ENCODE measurements at places on chromosomes 11 and 22.

- no peak for DNase-seq
These were observed 5.1 kb upstream of the TP53AIP1 start for GRCh38 chr11:128947773-128948172.

DNA sequence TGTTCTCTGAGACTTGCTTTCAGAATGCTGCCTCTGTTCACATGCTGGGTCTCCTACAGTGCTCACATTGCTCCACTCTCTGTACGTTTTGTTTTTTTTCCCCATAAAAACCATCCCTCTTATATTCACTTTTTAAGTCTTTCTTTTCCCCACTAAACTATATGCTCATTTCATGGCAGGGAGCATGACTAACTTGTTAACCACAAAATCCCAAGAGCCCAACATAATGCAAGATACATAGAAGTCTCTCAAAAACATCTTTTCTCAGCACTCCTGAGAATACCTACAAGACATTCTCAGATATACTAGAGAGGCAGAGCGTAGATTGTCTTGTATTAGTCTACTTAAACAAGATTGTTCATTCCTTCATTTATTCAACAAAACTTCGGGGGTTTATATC is 73.3 kb downstream of the FAM76B start:
- no peak for DNase-seq

GRCh38 chr22:45526768-45527360 is 24.2 kb downstream of the FBLN1 start:
- no peak for DNase-seq

DNA sequence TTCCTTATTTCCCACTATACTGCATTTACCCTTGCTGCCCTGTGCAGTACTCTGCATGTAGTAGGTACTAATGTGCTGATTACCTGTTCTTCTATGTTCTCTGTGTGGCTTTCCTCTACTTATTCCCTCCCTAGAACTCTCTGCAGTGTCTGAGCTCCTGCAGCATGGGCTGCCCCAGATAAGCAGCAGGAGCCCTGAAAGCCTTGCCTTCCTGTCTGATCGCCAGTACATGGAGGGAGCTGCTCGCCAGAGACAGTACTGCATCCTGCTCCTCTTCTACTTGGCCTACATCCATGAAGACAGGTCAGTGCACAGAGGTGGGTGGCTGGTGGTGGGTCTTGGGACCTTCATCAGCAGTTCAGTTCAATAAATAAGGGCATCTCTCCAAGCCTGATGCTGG is 42.2 kb upstream of the CCDC134 start:
- no peak for DNase-seq

DNA sequence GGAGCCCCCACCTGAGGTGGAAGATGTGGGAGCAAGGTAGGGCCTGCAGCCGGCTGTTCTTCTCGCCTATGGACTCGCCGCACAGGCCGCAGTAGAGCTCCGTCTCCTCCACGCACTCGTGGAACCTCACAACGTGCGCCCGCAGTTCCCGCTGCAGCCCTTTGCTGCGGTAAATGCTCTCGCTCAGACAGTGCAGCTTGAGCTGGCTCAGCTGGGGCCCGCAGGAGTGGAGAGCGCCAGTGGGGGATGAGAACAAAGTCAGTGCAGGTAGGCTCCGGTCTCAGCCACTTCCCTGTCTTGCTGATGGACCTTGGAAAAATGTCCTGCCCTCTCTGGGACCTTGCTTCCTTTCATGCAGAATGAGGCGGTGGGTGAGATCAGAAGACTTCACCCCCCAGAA is 10.2 kb downstream of the RAPSN start:
- DNase-seq: no peak

- no peak for DNase-seq
These were observed 147.0 kb downstream of the TBC1D22A start for GRCh38 chr22:46909237-46910030.

DNA sequence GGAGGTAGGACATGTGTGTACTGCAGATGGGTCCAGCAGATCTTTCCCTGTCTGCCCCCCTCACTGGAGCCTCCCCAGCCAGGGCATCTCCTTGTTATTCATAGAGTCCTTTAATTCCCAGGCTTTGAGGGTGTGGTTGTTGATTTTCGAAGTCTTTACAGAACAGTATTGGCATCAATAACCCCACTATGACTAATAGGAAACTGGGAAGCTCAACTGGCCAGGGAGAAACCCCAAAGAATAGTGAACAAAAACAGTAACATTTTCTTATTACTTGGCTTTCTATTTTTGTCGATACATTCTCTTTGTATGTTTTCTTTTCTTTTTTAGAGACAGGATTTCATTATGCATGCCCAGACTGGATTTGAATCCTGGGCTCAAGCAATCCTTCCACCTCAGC is 57.9 kb downstream of the NF2 start:
- DNase-seq: no peak

DNA sequence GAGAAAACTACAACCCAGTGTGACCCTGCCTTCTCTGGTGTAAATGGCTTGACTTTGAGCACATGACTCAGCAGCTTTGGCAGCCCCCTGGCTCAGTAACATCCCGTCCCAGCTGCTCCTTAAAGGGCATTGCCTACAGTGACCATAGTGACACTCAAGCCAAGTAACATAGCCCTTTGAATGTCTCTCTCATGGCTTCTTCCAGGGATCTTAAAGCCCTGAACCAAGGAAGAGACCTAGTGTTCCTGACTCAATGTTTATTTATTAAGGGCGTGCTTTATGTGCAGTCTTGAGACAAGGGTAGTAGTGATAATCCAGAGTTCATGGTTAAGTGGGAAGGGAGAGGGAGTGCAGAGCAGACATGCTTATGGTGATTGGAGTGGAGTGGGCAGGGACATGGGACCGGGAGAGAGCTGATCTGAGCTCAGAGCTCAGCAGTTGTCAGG is 125.7 kb downstream of the PARVA start:
- no peak for DNase-seq

DNA sequence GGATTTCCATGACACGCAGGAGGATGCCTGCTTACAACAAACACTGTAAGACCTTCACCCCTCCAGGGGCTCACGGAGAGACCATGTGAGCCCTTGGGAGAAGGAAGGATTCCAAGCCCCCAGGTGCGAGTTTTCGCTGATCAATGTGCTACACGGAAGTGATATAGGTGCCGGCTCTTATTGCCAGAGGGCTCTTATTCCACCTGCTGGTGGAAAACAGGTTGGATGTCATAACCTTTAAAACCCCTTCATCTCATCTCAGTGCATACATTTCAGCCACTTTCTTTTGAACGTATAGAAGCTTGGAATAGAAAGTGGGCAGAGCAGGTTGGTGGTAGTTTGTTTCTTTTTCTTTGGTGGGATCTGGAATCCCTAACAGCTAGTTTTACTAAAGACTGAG is 25.8 kb downstream of the LAYN start:
- DNase-seq: no peak

DNA sequence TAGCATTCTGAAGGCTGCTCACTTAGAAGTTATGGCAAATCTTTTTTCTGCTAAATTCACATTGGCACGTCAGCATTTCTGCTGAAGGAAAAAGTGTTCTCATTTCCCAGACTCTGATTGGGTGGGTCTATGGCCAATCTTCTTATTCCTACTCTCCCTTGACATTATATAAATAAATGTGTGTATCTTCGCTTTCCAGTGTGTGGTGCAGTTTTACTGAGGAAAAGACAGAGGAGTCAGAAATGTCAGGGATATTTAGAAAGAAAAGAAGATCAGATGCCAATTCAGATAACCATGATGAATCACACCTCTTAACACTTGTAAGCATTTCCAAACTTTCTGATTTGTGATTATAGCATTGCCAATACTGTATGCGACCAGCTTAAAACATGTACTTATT is 3.2 kb upstream of the BDNF start:
- DNase-seq: no peak

DNA sequence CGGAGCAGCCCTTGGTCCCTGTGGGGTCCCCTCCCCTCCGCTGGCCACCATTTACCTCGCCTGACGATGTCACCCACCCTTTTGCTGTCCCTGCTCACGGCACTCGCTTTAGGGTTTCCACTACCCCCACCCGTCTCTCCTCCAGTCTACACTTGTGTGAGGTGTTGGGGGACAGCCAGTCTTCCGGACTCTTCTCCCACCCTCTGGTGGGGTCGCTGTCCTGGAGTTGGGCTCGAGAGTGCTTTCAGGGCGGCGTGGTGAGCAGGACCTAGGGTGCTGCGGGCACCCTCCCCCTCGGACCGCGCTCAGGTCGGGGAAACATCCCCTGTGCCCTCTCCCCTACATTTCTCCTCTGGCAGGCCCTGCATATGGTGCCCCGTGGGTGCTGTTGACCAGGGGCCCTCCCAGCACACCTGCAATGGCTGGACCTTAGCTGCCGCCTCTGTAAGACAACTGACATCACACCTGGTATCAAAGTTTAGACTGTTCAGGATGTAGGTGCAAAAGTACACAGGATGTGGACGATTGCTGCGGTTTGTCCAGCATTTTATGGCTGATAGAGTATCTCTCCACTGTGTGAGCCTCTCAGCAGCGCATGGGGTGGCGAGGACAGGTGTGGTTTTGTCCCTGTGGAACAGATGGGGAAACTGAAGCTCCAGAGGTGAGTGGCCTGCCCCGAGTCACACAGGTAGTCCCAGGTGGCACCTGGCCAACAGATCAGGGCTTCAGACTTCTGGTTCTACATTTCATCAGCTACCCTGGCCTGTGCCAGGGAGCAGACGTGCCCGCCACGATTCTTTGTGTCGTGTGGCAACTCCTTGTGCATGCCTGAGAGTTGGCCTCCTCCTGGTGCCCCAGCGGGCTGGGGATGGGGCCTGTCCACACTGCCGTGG is 1.2 kb downstream of the GRK2 start:
- DNase-seq: no peak

DNA sequence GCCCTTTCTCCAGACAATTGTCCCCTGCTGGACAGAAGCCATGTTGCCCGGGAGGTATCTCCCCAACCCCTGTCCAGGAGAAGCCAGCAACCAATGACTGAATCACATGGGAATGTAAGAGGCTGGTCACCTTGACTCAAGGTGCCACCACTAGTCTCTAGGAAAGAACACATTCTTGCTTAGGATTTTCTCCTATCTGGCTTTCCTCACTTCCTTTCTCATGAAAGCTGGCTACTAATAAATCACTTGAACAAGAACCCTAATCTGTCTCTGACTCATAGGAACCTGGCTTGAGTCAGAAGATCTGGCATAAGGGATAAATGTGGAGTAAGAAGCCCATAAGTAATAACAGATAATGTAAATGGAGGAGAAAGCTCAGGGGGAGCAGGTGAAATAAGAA is 101.4 kb upstream of the C11orf87 start:
- no peak for DNase-seq

GRCh38 chr22:28488825-28489224 is 190.8 kb downstream of the TTC28 start:
- DNase-seq: no peak

DNA sequence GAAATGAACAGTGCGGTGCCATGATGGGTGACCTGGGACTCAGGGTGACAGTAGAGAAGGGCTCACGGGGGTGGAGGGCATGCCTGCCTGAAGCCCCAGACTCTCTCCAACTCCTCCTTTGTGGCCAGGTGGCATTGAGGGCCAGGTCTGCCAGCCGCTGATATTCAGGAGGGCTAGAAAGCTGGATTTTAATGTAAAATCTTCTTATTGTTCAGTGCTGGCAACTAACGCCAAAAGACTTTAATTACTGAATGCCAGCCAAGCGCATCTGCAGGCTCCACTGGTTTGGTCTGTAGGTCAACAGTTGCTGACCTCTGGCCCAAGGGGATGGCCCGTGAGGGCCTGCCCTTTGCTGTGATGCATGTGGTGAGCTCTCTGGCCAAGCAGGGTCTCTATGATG is 10.3 kb downstream of the MRGPRG start:
- no peak for DNase-seq

DNA sequence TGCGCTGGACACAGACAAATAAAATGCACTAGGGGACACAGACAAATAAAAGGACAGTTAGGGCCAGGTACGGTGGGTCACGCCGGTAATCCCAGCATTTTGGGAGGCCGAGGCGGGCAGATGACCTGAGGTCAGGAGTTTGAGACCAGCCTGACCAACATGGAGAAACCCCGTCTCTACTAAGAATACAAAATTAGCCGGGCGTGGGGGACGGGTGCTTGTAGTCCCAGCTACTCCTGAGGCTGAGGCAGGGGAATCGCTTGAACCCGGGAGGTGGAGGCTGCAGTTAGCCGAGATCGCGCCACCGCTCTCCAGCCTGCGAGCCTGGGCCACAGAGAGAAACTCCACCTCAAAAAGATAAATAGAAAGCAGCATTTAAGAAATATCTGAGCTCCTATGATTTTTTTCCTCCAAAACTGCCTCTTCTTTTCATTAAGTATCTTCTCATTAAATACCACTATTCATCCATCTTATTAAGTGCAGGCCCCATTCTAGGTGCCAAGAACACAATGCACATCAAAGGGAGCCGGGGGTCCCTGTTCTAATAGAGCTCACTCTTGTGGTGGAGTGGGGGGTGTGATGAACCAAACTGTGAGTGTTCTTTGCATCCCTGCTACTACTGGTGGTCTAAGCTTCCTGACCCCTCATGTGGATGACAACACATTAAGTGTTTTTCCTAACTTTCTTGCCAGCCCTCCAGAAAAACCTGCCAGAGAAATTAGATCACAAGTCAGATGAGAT is 766 bp upstream of the ZNHIT2 start:
- no peak for DNase-seq

GRCh38 chr11:58659910-58660570 is 37.6 kb downstream of the CNTF start:
- no peak for DNase-seq

DNA sequence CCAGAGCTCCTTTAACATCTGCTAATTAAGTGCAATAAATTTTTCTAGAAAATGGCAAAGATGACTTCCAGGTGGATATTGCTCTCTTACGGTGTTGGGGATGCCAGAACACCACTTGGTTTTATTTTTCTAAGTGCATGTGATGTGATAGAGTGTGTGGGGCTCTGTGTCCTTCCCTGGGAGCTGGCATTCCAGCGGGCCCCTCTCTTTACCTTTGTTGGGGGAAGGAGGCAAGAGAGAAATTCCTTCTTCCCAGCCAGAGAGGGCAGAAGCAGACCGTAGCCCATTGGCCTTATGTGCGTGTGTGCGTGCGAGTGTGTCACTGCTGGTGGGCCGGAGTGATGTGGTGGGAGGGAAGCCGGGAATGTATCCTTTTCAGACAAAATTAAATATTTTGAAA is 17.2 kb downstream of the TEF start:
- no peak for DNase-seq

- DNase-seq: no peak
These were observed 71.5 kb downstream of the FBLN1 start for GRCh38 chr22:45574069-45574703.

DNA sequence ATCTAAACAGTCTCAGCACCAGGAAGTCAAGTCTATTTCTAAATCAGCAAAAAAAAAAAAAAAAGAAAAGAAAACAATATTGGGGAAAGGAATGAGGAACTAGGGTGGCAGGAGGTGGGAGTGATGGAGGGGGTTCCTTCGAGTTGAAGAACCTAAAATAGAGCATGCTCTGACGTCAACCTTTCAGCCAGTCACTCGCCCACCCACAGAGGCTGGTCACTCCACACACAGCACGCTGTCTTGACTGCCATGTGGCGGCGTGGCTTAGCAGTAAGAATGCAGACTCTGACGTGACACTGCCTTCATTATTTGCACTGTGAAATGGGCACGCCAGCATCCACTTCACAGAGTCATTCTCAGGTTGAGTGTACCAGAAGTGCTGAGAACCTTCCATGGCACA is 48.3 kb downstream of the LARGE1 start:
- no peak for DNase-seq
